ENCODE measurements at places on chromosomes 2 and 18. TPM values are rescaled to one million over a fixed set of nuclear protein-coding genes. Genes with fewer than 3 reads are reported as not detected.
A peak's percentile ranks its signal among the peaks of the same experiment; 100 is the strongest.

SOCS6 gene
- 18.8 TPM for total RNA-seq

ZNF512 gene
- total RNA-seq, result 26.5 TPM

GRCh38 chr2:96804986-96805385 lies 11.1 kb upstream of the CNNM3 start:
- DNase-seq, result no peak

- peak; percentile 56 for DNase-seq
Measured at GRCh38 chr2:36951574-36951973, 14.8 kb downstream of the STRN start.

DNA sequence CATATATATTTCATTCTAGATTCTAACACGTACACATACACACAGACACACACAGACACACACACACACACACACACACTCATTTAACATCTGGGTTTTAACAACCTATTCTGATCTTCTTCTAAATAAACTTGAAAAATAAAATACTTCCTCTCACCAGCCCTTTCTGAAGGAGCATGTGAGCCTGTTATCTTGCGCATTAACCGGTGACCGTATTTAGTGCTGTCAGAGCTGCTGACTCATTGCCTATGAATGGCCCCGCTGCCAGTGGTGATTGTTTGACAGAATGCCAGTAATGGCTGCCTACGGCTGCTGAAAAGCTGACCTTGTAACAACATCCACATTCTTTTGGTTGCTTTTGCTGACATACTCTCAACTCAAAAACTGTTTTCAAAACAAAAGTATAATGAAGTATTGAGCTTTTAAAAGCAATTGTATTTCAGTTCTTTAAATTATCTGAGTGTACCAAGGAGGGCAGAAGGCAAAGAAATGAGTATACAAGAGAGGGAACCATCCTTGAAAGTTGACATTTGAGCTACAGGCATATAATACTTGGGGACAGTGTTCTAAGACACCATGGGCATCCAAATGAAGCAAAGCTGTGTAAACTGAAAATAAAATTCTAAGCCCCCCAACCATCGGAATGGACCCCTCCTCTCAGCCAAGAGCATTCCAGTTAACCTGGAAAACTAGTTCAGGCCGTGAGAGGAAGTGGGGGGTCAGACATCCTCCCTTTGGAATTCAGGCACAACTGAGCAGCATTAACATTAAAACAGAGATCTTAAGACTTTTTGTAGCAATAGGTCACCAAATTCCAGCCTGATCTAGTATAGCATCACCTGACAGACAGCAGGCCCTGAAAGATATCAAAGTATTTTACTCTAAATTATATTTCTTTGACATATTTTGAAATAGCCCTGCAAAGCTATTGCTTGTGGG lies 50.2 kb upstream of the DTNA start:
- DNase-seq, result peak; percentile 81

All from right cardiac atrium (tissue), 5 donors.